Melanocyte of skin (primary cell): ENCODE measurements at places on chromosomes 3 and 15. TPM values are rescaled to one million over a fixed set of nuclear protein-coding genes. Genes with fewer than 3 reads are reported as not detected.

TM4SF18 gene
- total RNA-seq: 5.5 and 10.2 TPM in 2 replicates

TUBGCP5 gene
- total RNA-seq: 29.9 and 37.1 TPM in 2 replicates

C3orf49 gene
- total RNA-seq: not detected in 2 replicates

ALDH1A3 gene
- total RNA-seq: 12.0 and 31.6 TPM in 2 replicates

LRRC31 gene
- total RNA-seq: not detected in 2 replicates
